Putamen (tissue), 1 donor: ENCODE measurements at places on chromosomes 3 and 15.
A peak's percentile ranks its signal among the peaks of the same experiment; 100 is the strongest.

GRCh38 chr3:197463279-197463678 is 92.5 kb downstream of the BDH1 start:
- DNase-seq = no peak

- no peak for DNase-seq
Observed at GRCh38 chr15:66829551-66830121, 127.6 kb downstream of the SMAD6 start.

GRCh38 chr3:148792516-148792915 is 35.1 kb upstream of the CPB1 start:
- DNase-seq = no peak

GRCh38 chr3:11306817-11307589 is 34.8 kb downstream of the ATG7 start:
- DNase-seq = no peak

GRCh38 chr3:171874879-171875278 is 31.7 kb downstream of the TMEM212 start:
- no peak for DNase-seq

- DNase-seq = no peak
Observed at GRCh38 chr3:197942956-197943556, 6.9 kb upstream of the RPL35A start.

DNA sequence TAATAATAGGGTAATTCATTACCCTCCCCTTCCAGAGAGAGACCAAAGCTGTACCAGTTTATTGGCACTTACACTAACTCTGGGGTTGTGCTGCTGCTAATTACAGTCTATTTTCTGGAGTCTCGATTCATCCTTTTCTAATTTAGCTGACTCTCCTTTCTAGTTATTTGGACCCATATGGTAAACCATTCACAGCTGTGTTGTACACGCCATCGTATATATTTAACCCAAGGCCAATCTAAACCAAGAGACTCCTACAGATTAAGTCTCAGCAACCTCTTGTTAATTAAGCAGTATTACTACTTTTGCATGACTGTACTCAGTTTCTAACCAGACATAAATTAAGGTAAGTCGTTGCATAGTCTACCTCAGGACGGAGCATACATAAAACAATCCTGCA is 22.5 kb downstream of the ANXA2 start:
- DNase-seq = no peak

GRCh38 chr3:155334914-155335723 is 41.6 kb upstream of the STRIT1 start:
- DNase-seq = peak; percentile 40

DNA sequence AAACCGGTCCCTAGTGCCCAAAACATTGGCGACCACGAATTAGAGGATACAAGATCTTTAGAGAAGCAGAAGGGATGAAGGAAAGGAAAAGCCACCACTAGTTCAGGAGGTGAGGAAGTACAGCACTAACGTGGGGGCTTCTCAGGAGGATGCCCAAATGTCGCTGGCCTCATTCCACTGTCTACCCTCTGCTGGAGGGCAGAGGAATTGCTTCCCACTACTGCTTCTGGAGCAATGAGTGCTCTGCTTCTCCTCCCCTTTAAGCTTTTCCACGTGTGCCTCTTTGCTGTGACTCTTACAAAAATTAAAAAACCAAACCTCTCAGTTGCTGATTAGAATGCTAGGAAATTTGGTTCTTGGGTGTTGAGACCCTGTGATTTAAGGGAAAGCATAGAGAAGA is 281.3 kb downstream of the CLSTN2 start:
- DNase-seq = no peak

- no peak for DNase-seq
Observed at GRCh38 chr15:98663045-98663444, 14.7 kb downstream of the IGF1R start.

DNA sequence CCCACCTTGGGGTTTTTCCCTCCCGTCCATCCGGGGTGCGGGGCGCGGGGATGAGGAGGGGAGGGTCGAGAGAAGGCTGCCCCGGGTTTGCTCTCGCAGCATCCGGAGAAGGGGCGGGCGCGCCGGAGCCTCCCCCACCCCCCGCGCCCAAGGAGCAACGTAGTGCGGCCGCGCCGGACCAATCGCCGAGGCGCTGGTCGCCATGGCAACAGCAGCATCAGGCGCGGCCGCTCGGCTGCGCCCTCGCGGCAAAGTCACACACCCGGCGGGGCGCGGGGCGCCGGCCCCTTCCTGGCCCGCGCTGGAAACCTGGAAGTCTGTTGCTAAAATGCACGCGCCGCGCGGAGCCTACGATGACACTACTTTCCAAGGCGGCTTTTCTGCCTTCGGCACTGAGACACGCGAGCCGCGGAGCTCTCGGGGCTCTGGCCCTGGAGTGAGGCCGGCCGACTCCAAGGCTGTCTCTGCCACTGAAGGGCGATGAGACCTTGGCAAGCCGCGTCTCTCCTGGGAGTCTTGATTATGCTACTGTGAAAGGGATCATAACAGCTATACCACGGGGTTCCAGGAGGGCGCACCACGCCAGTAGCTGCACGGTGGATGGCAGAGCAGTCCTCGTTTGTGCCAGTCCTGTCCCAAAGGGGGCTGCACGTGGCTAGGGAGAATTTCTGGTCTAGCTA is at the start of gene IQSEC1:
TSS of gene IQSEC1 (minus strand) at position 104 of the 680 bp plus-strand sequence. CDS start 415 bp downstream, outside the sequence.
- peak; percentile 78 for DNase-seq

GRCh38 chr3:49566312-49566711 is 12.0 kb downstream of the BSN start:
- no peak for DNase-seq

DNA sequence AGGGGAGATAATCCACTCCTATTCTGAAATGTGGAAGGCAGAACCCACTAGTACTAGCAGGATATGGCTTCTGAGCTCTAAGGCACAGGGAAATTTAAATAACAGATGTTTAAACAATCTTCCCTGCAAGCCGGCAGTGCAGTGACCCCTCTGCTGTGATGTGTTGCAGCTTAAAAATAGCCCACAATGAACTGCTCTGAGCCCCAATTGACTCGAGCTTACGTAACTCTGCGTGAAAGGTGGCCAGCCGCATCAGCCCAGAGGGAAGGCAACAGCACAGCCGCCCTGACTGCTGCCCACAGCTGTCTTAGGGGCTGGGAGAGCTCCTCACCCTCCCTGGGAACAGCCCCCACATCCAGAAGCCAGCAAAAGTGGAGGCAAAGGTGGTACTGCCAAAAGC is 12.5 kb upstream of the CAMKV start:
- DNase-seq = no peak

- no peak for DNase-seq
Observed at GRCh38 chr3:33732394-33732793, 14.3 kb upstream of the CLASP2 start.

DNA sequence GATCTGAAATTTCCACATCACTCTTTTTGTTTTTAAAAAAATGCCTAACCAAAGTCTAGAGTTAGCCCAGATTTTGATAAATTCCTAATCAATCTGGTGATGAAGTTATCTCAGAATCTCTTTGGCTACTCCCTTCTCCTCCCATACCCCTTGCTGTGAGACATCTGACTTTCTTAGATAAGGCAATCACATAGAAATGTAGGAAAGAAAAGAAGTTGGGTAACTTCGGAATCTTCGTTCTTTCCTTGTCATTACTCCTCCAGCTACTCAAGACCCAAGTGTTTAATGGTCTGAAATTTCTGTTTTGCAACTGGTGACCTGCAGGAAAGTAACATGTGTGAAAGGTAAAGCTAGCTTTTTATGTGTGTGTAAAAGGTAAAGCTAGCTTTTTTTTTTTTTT is 37.8 kb downstream of the MYL3 start:
- no peak for DNase-seq

DNA sequence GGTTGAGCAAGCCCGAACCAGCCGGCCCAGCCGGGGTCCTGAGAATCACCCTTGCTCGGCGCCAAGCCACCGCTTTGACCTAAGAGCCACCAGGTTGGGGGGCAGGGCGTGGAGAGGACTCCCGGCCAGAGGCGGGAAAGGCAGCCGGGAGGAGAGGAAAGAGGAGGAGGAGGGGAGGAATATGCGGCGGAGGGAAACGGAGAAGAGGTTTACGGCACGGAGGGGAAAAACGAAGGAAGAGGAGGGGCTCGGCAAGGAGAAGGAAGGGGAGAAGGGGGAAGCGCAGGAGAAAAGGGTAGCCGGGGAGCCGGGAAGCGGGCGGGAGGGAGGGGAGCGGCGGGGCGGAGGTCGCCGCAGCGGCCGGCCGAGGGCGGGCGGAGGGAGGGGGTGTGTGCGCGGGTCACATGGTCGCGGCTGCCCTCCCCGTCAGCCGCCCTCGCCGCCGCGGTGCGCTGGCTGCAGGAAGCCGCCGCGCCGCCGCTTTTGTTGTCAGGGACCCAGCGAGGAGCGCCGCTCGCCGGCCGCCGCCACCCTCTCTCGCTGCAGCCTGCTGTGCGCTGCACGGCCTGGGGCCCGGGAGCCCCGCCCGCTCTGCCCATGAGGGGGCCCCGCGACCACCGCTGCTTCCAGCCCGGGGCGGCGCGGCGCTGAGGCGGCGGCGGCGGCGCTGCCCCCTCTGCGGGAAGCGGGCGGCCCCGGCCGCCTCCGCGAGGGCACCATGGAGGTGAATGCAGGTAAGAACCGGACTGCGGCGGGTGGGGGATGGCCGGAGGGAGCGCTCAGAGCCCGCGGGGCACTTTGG is at the start of gene NR1D2:
TSS of gene NR1D2 (plus strand) at position 426 of the 802 bp plus-strand sequence. CDS start at position 719, 293 bp downstream.
- DNase-seq = peak; percentile 88

DNA sequence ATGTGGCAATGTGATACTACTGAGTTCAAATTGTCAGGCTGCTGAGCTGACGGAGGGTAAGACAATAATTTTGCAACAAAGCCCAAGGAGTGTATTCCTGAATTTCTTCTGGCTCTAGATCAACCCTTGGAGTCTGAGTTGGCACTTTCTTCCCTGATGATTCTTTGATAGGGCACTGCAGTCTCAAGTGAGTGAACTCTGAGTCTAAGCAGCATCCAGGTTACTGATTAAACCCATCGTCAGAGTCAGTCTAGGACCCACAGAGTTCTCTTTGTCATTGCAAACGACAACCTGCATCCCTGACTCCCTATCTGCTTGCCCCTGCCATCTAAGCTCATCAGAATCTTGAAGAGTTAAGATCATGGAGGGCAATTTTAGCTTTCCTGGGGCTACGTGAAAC is 58.6 kb downstream of the MME start:
- no peak for DNase-seq

- no peak for DNase-seq
Observed at GRCh38 chr15:89533861-89534544, 37.6 kb upstream of the RHCG start.

GRCh38 chr3:54845551-54845950 is 82.3 kb downstream of the LRTM1 start:
- no peak for DNase-seq

DNA sequence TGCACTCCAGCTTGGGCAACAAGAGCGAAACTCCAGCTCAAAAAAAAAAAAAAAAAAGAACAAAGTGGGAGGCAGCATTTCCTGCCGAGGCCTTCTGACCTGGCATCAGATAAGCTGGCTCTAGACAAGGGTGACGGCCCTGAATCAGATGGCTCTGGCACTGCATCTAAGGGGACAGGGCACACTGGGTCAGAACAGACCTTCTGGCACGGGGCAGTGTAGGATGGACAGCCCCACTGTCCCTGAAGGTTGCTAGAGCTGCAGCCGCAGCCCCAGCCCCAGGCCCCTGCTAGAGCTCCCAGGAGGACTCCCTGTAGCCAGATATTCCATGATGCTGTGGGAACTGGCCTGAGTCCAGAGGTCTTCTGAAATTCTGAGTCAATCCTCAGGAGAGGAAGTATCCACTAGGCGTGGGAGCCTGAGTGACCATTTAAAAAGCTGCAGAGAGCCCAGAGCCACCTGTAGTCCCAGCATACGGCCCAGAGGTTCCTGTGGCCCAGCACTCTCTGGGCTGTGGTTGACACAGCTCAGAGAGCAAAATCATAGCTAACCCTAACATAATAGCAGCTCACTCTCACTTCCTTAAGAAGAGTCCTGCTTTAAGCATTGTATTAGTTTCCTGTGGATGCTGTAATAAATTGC is 69.2 kb upstream of the MFGE8 start:
- no peak for DNase-seq

GRCh38 chr3:194336601-194337355 is 14.3 kb downstream of the CPN2 start:
- DNase-seq = no peak

- DNase-seq = no peak
Observed at GRCh38 chr15:71379893-71380292, 264.6 kb downstream of the THSD4 start.

GRCh38 chr3:51280176-51280575 is 104.9 kb upstream of the MANF start:
- peak; percentile 57 for DNase-seq

DNA sequence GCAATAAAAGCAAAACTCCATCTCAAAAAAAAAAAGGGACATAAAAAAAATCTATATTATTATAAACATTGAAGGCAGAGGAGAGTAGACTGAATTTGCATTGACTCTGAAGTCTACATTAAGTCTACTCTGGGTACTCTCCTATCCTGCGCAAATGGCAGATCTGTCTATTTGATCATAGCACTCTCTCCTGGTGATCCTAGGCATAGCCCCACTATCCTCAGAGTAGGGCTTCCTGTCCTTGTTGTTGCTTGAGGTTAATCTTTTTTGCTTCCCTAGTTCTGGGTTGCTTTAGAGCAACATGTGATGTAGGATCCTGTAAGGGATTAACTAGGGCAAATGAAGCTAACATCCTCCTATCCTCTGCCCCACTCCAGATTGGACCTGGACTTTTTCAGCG is 82.1 kb upstream of the LRRFIP2 start:
- no peak for DNase-seq

- DNase-seq = no peak
Observed at GRCh38 chr3:40185029-40185695, 124.3 kb upstream of the EIF1B start.

- no peak for DNase-seq
Observed at GRCh38 chr3:190378240-190378891, 9.6 kb upstream of the CLDN16 start.

GRCh38 chr3:186013312-186013711 is 75.5 kb upstream of the TRA2B start:
- peak; percentile 87 for DNase-seq

DNA sequence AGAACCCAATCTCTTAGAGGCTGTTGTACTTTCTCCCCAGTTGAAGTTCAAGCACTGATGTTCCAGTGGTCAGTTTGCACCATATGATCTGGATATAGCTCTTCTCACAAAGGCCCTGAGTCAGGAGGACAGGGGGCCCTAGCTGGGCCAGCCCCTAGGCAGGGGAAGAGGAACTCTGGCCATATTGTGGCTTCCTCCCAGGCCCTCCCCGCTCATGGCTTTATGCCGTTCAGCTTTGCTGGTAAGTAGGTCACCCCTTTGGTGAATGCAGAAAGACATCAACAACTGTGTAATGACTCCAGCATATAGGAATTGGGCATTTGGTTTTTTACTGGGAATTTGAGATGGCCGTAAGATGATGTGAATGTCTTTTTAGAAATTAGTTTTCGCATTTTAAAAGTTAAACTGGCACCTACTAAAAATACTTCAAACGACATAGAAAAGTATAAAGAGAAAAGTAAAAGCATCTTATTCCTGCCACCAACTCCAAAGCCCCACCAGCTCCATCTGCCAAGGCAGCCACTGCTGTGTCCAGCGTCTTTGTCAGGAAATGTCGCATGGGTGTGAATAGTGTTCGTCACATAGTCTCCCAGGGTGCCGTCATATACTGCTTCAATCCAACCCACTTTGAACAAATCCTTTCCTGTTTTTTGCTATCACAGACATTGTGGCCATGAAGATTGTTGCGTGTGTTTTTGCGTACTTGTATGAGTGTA is 25.3 kb downstream of the CCR9 start:
- no peak for DNase-seq

DNA sequence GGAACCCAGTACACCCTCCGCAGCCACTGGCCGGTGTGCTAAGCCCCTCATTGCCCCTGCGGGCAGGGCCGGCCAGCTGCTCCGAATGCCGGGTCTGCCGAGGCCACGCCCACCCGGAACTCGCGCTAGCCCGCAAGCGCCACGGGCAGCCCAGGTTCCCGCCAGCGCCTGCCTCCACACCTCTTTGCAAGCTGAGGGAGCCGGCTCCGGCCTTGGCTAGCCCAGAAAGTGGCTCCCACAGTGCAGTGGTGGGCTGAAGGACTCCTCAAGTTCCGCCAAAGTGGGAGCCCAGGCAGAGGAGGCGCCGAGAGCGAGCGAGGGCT is 81.4 kb upstream of the BCHE start:
- DNase-seq = no peak
